Thymus (tissue), 14 donors: ENCODE measurements at places on chromosomes 13 and 19. TPM values are rescaled to one million over a fixed set of nuclear protein-coding genes. Genes with fewer than 3 reads are reported as not detected.

ZNF302 gene
- 32.7 TPM for total RNA-seq

RUBCNL gene
- 17.1 TPM for total RNA-seq

FXYD1 gene
- total RNA-seq: 3.2 TPM

ZNF566 gene
- total RNA-seq: 7.3 TPM

FUT1 gene
- 0.52 TPM for total RNA-seq

B9D2 gene
- total RNA-seq: 9.3 TPM

CHERP gene
- total RNA-seq: 2.5 TPM

DNA sequence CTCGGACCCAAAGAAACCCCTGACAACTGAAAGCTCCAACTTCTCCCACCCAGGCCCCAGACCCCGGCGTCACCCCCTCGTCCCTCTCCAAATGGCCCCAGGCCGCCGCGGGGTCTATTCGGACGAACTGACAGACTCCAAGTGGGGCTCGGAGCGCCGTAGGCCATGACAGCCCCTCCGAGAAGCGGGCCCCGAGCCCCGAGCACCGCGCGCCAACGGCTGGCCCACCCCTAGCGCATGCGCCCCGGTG, 360 bp downstream of the DDX39A start:
- no peak for DNase-seq

- no peak for DNase-seq
Observed at GRCh38 chr13:38849315-38849714, 141.3 kb downstream of the STOML3 start.

- no peak for DNase-seq
Observed at GRCh38 chr13:46179969-46180763, 1.8 kb downstream of the LCP1 start.

DNA sequence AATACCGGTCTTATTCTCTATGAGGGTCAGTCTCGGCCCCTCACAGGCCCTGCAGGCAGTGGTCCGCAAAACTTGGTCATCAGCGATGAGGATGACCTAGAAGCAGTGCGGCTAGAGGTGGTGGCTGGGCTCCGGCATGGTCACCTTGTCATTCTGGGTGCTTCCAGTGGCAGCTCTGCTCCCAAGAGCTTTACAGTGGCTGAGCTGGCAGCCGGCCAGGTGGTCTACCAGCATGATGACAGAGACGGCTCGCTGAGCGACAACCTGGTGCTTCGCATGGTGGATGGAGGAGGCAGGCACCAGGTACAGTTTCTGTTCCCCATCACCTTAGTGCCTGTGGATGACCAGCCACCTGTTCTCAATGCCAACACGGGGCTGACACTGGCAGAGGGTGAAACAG, 1.8 kb downstream of the FREM2 start:
- DNase-seq: no peak

DNA sequence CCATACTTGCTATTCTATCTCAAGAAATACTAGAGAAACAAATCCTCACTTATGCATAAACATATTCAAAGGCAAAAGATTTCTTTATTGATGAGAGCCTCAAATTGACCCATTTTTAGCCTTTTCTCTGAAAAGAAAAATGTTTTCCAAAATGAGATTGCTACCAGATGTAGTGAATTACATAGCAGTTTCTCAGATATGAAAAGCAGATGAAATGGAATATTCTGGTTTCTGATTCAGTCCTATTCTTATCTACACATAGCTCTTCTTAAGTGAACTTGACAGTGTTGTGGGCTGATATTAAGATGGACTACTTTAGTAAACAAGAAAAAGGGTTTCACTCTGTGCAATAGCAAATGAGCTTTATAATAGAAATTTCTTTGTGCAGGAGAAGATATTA, 183.5 kb downstream of the DNAJC15 start:
- DNase-seq: no peak

DNA sequence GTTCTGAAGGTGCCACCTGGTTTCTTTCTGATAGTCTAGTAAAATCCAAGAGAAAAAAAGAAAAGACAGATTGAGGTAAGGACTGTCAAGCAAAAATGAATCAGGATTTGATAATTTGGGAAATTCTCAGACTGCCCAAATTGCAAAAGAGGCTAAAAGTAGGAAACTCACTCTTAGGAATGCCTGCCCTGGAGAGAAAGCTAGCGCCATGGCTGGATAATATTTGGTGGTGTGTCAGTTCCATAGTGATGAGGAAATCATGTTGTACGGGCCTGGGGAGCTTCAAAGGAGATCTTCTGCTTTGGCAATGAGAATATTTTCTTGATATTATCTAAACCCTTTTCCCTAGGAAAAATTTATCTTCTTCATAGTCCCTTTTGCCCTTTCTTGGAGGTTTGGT, 1008.1 kb upstream of the SLC10A2 start:
- DNase-seq: no peak

- no peak for DNase-seq
Observed at GRCh38 chr13:33004511-33004910, 11.7 kb upstream of the KL start.

DNA sequence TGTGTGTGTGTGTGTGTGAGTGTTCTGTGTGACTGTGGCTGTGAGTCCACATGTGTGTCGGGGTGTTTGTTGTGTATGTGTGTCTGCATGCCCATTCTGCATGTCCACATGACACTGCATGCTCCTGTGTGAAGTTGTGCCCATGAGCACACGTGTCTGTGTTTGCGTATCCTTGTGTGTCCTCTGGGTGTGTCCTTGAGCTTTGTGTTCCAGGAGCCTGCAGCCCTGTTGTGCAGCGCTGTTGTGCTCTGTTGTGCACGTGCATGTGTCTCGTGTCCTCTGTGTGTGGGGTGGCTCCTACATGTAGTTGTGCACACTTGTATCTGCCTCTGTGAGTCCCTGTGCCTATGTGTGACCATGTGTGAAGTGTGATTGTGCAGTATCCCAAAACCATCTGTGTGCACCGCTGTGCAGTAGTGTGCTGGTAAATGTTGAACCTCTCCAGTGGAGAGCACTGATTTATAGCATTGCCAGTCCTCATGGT, 2.2 kb upstream of the ARHGEF18 start:
- no peak for DNase-seq

GRCh38 chr19:53977991-53978731, 13.3 kb upstream of the CACNG6 start:
- no peak for DNase-seq

DNA sequence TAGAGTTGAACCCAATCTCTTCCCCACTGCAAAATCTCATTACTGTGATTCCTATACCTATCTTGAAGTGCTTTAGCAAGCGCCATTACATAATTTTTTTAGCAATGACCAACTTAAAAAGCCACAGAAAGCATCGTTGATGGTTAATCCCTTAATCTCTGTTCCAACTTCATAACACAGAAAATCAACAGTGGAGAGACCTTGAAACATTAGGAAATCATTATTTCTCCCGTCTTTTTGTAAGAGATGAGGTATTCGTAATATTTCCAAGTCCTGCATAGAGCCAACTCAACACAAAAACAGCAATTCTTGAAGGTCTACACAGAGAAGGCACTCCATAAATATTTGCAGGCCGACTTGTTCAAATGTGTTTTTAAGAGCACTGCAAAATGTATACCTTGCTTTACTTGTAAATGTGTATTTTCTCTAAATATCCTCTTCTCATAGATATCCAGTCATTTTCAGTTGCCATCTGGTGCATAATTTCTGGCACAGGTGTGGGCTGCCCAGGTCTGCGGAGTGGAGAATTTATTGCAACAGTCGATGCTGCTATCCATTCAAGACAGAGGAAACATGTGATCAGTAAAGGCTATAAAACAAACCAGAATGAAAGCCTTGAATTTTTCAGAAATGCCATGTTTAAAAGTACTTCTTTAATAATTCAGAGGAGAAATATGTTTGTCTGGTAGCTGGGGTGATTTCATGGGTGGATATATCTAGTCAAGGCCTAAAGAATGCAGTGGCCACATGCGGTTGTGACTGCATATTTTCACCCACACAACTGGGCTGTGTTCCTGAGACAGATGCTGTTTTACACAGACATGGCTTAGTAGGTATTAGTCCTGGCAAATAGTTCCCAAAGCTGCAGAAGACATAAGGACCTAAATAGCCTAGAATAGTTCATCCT, 234.3 kb upstream of the STARD13 start:
- DNase-seq: no peak

DNA sequence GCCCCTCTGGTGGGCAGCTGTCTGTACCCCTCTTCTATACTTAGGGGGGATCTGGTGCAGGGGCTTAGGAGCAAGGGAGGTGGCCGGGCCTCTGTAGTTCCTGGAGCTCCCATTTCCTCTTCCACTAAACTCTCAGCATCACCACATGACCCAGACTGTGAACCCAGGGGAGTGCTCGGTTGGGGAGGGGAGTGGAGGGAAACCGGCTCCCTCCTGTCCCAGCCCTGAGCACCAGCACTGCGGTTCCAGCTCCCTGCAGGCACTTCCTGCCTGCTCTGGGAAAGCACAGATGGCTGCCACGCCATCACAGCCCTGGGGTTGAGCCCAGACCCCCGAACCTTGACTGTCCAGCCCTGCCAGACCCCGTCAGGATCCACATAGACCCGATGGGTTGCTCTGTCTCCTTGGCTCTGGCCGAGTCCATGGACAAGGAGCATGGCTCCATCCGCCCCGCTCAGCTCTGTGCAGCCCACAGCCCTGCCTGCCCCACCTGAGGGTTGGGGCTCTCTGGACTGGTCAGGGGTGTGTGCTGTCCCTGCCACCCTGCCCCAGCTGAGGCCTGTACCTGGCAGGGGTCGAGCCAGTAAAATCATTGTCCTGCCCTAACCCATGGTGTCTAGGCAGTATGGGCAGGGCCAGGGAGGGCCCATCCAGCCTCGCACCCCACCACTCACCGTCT, 36.0 kb upstream of the SLC7A10 start:
- no peak for DNase-seq

DNA sequence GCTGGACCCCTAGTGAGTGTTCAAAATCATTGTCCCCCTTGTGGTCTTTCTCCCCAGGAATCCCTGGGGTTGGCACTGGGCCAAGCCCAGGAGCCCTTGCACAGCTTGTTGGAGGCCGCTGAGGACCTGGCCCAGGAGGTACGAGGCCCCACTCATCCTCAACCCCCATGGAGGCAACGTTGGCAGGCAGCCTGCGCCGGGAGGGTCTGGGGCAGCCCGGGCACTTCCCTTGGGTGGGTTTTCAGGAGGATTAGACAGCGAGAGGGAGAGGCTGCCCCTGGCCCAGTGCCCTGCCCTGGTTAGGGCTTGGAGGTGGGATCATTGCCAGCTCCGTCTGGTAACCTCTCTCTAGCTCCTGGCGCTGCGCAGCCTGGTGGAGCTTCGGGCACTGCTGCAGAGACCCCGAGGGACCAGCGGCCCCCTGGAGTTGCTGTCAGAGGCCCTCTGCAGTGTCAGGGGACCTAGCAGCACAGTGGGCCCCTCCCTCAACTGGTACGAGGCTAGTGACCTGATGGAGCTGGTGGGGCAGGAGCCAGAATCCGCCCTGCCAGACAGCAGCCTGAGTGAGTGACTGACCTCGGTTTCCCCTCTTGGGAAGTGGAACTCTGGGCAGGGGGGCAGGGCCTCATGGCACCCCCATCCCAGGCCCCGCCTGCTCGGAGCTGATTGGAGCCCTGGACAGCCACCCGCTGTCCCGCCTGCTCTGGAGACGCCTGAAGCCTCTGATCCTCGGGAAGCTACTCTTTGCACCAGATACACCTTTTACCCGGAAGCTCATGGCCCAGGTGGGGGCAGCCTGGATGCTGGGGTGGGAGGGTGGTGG, 3.0 kb downstream of the ABCA7 start:
- DNase-seq: no peak

- DNase-seq: no peak
Observed at GRCh38 chr19:10724573-10725071, 6.7 kb downstream of the DNM2 start.

- no peak for DNase-seq
Observed at GRCh38 chr19:17716309-17716929, 2.9 kb upstream of the MAP1S start.

GRCh38 chr13:27483421-27483820, 33.1 kb upstream of the MTIF3 start:
- DNase-seq: no peak

DNA sequence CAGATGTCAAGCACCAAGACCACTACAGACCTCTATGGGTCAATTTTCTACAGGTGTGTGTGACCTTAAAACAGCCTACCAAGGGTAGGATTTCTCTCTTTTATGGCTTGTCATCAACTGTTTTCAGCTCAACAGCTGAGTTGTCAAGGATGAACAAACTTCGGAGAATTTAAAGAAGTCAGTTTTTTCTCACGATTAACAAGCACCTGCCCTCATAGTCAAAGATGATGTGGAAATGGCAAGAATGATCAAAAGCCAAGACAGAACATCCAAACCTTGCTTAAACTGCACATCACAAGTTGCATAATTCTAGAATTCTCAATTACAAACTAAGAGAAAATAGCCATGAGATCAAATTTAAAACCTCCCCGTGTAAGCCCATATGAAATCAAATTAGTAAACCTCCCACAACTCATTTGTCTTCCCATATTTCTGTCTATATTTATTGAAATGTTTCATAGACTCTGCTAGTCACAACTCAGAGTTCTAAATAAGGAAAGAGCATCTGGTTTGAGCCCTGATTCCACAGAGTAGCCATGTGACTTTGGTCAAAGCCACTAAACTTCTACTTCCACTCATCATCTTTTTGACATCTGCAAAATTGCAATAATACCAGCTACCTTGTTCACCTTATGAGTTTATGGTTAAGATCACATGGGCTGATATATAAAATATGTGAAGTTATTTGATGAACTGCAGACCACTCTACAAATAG, 521.5 kb upstream of the HTR2A start:
- DNase-seq: no peak

GRCh38 chr19:7866399-7867091, 7.6 kb downstream of the PRR36 start:
- no peak for DNase-seq

DNA sequence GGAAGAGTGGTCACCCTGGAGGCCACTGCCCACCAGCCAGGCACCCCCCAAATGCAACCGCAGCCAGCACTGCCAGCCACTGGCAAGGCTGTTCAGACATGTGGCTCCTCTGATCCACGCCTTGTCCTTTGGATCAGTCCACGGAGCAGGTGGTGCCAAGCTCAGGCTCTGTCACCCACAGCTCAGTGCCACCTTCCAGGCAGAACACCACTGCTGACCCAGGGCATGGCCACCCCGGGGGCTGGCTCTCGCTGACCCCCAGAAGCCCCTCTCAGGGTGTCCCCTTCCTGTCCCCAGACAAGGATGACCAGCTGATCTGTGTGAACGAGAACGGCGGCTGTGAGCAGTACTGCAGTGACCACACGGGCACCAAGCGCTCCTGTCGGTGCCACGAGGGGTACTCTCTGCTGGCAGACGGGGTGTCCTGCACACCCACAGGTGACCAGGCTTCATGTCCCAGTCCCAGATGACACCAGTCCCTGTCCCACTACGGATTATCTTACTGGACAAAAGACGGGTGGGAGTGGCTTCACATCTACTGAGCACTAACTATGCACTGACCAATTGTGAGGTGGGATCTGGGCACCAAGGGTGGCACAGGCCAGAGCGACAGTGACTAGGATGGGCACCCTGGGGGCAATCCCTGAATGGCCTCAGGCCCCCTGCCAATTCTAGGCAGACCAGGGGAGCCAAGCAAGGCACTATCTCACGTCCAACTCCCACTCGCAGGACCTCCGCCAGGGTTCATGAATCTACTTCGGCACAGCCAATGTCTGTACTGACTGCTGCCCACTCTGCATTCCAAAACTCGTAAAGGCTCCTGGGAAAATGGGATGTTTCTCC, 7.0 kb upstream of the F10 start:
- DNase-seq: no peak

GRCh38 chr13:45206340-45206739, 5.5 kb upstream of the KCTD4 start:
- no peak for DNase-seq

- DNase-seq: no peak
Observed at GRCh38 chr13:90302107-90302506, 1045.4 kb upstream of the MIR17HG start.
